ENCODE measurements at places on chromosomes 5 and 9.

DNA sequence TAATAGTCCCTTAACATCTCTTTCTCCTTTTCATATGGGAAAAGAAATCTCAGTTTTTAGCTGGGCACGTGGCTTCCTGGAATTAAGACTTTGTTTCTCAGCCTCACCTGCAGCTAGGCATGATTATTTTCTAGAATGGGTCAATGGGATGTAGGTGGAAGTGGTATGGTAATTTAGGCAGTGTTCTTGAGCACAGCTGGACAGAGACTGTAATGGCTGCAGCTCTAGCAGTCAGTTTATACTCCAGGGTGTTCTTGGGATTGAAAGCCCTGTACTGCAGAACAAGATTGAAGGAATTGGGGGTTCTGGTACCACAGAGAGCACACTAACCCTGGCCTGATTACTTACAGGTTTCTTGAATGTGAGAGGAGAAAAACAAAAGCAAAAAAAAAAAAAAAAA lies 455.9 kb upstream of the ZNF608 start:
- DNase-seq, result no peak
- H3K4me3 ChIP-seq, result no peak overlapping the region
- H3K4me1 ChIP-seq, result peaks cover 5% of the 10 kb centered on the region
- H3K27ac ChIP-seq, result no peak overlapping the region
- H3K27me3 ChIP-seq, result no peaks in the 10 kb centered on the region

DNA sequence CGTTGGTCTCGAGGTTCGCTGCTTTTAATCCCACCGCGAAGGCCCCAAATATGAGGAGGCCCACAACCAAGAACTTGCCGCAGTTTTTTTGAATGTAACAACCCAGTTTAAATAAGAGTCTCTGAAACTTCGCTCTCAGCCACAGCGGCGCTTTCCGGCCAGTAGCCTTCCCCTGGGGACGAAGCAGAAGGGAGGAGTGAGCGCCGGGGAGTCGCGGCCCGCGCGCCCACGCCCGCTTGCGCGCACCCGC lies 10.4 kb downstream of the PTCH1 start:
- DNase-seq, result peak; percentile 39
- H3K27ac ChIP-seq, result no peak overlapping the region
- H3K4me1 ChIP-seq, result peaks cover 39% of the 10 kb centered on the region
- H3K36me3 ChIP-seq, result peaks cover 9% of the 10 kb centered on the region
- peak overlapping the region; percentile 86 for H3K4me3 ChIP-seq

- no peaks in the 10 kb centered on the region for H3K27me3 ChIP-seq
These were observed 32.7 kb upstream of the ZCCHC9 start for GRCh38 chr5:81268521-81269196.

DNA sequence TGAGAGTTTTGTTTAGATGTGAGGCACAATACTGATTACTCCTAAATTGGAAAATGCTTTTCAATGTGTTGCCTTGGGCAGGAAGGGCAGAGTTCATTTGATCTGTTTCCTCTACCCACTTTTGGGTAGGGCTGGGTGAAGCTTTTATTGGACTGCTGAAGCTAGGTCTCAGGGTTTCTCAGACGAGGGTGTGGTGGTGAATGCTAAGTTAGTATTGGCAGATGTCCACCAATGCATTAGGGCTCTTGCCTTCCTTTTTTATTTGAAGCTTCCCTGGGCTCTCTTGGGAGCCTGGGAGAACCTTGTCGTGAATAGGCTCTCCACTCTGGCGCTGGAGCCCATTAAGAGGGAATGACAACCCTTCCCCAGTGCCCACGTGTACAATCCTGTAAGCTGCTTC lies 23.1 kb downstream of the SPTAN1 start:
- H3K27ac ChIP-seq, result no peak overlapping the region
- no peak for DNase-seq
- H3K4me1 ChIP-seq, result no peaks in the 10 kb centered on the region
- H3K36me3 ChIP-seq, result peaks cover 16% of the 10 kb centered on the region

- no peaks in the 10 kb centered on the region for H3K27me3 ChIP-seq
- H3K4me1 ChIP-seq, result no peaks in the 10 kb centered on the region
- H3K27ac ChIP-seq, result no peak overlapping the region
- no peaks in the 10 kb centered on the region for H3K36me3 ChIP-seq
- no peak for DNase-seq
These were observed 4.2 kb downstream of the FREM1 start for GRCh38 chr9:14906000-14906399.
